ENCODE measurements at places on chromosomes 2 and 18.
A peak's percentile ranks its signal among the peaks of the same experiment; 100 is the strongest.

DNA sequence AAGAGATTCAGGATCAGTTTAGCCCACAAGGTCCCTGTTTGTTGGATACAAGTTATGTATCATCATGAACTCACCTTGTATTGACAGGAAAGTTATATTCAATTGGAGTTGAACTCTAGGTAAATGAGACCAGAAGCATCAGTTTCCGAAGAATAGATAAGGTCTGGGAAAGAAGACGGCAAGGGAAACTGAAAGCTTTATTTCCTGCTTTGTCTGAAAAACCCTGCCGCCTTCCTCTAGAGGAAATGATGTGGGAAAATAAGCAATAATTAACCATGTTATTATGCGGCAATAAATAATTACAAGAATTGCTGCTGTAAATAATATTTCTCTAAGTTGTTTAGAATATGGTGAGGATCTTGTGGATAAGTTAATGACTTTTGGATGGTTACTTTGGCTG is 32.0 kb downstream of the LPIN1 start:
- DNase-seq = no peak

- DNase-seq = no peak
Observed at GRCh38 chr2:216827073-216827720, 32.7 kb downstream of the TNP1 start.

DNA sequence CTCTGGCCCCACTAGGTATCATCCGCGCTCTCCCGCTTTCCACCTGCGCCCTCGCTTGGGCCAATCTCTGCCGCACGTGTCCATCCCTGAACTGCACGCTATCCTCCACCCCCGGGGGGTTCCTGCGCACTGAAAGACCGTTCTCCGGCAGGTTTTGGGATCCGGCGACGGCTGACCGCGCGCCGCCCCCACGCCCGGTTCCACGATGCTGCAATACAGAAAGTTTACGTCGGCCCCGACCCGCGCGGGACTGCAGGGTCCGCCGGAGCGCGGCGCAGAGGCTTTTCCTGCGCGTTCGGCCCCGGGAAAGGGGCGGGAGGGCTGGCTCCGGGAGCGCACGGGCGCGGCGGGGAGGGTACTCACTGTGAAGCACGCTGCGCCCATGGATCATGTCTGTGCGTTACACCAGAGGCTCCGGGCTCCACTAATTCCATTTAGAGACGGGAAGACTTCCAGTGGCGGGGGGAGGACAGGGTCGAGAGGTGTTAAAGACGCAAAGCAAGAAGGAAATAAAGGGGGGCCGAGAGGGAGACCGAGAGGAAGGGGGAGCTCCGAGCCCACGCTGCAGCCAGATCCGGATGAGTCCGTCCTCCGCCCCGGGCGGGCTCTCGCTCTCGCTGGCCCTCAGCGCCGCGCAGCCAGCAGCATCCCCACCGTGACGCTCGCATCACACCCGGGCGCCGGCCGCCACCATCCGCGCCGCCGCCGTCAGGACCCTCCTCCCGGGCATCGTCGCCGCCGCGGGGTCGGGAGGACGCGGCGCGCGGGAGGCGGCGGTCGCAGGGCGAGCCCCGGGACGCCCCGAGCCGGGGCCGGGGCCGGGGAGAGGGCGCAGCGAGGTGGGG is 664 bp downstream of the NETO1 start:
- DNase-seq = no peak

DNA sequence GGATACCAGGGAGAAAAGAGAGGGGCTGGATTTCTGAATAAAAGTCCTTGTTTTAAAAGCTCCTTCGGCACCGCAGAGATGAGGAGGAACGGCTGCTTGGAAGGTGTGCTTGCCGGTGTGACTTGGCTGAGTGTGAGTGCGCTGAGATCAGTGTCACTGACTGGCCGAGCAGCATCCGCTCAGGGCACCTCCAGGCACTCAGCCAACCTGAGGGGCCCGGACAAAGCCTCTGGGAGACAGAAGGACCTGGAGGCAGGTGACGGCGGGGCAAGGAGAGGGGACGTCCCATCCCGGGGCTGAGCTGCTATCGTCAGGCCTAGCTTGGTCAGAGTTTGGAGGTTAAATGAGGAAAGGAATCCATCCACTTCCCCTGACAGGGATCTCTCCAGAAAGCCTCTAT is 16.8 kb upstream of the ALLC start:
- DNase-seq = no peak

DNA sequence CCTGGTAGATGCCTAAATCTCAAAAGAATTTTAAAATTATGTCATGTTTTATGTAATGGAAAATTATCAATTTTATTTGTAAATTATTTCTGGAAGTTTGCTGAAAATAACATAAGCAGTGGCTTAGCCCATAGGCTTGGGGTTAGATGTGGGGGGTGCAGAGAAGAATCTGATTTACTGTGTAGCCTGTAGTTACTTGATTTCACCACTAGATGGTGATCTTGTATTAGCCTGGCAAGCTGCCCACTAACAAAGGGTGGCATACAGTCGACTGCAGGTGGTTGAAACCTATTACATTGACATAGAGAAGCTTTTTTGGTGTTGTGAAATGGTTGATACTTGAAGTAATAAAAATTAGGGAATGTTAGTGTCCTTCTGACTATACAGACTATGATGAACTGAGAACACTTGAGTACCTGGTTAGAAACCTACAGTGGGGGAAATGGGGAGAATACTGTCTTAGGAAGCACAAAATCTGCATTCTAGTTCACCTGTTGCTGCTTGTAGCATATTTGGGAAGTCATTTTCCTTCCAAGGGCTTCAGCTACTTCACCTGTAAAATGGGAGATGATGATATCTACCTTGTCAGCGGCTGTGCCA is 191.0 kb upstream of the LHCGR start:
- no peak for DNase-seq

GRCh38 chr2:126187668-126188067 is 468.3 kb upstream of the GYPC start:
- DNase-seq = no peak

DNA sequence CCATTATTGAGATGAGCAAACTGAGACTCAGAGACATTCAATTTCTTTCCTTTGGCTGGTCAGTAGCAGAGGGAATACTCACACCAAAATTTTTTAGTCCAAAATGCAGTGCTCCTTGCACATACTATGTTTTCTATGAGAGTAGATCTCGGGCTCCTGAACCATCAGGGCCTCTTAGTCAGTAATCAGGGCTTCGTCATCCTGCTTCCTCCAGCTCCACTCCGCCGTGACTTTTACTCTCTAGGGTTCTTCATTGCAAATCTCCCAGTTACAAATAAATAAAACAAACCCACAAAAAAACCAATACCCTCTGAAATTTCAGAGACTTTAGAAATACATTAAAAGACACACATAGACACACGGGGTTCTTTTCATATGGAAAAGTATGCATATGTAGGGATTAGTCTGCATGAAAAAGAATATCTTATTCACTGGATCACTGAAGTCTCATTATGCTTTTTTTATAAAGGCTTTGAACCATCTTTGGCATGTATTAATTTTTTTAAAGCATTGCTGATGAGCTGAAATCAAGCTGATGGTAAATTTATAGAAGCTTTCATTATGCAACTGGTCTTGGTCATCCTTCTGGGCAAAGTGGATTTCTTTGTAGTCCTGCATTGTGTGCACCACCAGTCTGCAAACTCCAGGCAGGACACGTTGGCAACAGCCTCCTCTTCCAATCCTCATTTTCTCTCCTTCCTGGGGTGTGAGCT is 235.0 kb downstream of the ICOS start:
- DNase-seq = no peak

GRCh38 chr2:96150007-96150640 is 4.9 kb upstream of the DUSP2 start:
- DNase-seq = no peak

DNA sequence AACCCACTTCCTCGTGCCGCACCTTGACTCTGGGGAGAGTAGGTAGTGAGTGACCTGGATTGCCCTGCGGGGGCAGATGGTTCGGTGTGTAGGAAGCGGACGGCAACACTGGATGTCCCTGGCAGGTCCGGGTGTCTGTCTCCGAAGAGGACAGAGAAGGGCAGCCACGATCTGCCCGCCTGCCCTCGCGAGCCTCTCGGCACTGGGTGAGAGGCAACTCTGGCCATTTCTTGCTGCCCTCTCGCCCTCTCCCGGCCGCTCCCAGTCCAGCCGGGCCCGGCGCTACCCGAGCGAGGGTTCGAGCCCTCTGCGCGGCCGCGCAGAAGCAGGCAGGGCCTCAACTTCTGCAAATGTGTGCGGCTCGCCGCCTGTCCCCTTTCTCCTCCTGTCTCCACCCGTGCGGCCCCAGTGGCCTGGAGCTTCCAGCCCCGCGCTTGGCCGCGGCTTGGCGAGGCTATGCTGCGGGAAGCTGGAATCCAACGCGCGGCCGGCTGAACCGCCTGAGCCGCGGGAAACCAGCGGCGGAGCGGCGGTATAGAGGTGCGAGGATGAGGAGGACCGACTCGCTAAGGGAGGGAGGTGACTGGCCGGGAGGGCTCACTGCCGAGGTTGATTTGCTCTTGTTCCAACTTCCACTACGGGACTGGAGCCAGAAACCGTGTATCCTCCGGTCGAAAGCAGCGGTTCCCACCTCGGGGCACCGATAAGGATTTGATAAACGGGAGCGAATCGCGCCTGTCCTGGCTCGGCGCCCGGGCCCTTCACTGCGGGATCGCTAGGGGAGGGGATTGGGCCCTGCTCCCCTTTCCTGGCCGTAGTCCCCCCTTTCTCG is 1.5 kb downstream of the EPAS1 start:
- no peak for DNase-seq

DNA sequence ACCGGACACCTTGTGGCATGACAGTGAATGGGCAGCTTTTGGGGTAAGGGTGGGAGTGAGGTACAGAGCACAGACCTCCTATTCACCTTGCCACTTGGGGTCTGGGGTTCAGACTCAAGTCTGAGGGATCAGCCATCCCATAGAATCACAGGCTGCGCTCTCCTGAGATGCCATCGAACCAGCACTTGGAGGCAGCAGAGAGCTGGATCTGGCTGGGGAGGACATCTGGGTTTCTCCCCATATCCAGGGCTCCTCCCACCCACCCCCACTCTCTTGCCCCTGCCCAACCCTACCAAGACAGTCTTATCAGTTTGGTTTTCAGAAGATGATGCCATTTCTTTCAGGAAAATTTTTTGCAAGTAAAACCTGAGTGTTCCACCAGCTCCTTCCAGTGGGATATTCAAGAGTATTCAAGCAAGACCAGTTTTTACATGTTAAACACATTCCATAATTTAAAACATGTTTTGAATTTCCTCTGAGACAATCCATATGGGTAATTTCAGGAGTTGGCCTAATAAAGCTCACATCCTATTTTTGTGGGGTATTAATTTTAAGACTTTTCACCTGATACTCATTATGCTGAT is 29.2 kb upstream of the TEX44 start:
- peak; percentile 48 for DNase-seq

GRCh38 chr18:44133483-44133882 is 547.2 kb upstream of the SETBP1 start:
- DNase-seq = no peak

DNA sequence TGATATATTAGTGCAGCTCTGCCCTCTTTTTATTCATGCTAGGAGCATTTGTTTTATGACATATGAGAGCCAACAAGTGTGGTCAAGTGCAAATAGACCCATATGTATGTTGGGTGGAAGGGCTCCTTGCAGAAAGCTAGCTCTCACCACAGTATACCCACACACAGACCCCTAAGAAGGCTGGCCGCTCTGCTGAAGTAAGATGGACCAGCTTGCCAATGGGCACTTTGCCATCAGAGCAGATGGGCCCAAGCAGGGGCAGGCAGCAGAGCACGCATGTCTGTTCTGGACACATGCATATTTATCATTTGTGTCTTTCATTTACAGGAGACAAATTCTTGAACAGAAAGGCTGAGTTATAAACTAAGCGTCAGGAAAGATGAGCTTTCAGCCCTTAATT is 187.5 kb upstream of the DTNA start:
- no peak for DNase-seq

- no peak for DNase-seq
Observed at GRCh38 chr2:153145470-153145978, 333.0 kb downstream of the RPRM start.

DNA sequence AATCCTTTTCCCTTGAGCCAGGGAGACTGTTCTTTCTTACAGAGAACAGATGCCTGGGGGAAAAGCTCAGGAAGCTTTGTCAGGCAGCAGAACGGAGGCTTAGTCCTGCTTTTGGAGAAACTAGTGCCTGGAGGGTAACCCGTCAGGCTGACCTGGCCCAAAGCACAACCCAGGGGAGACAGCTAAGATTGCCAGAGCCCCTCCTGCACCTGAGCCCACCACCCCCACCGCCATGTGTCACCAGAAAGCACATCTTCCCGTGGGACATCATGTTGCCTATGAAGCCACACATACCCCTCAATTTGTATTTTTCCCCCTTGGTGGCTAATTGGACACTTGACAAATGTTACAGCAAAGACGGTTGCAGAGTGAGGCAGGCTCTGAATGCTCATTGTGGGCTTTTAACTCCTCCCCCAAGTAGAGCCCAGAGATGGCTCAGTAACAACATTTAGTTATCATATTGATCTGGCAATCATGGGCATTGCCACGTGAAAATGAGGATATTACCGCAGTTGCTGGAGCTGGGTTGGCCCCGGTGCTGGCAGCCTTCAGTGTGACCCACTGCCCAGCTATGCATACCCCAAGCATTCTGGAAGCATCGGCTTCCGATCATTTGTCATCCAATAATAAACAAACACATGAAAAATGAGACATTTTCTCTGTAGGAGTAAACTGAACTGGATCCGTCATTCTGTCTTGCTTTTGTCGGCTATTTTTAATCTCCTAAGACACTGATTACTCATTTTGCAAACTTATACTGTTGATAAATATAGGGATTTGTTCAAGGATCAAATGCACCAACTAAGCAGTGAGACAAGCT is 229.5 kb downstream of the ATAD2B start:
- no peak for DNase-seq

GRCh38 chr2:224915136-224915535 is 127.1 kb downstream of the DOCK10 start:
- DNase-seq = no peak

DNA sequence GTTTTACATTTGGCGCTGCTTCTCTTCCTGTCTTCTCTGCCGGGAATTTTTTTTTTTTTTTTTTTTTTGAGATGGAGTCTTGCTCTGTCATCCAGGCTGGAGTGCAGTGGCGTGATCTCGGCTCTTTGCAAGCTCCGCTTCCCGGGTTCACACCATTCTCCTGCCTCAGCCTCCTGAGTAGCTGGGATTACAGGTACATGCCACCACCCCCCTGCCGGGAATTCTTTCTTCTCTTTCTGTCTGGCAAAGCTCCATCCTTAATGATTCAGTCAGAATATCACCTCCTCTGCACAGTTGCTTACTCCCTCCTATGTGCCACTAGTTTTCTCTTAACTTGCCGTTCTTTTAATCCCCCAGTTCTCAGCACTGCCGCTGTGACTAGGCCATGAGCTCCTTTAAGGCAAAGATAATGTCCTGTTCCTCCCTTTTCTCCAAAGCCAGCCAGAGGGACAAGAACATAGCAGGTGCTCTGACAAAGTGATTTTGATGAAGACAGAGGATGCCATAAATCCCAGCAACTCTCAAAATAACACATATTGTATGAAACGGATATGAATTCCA is 112.1 kb upstream of the LRATD1 start:
- no peak for DNase-seq

GRCh38 chr2:227827143-227827542 is 13.5 kb downstream of the CCL20 start:
- no peak for DNase-seq
